ENCODE measurements at places on chromosomes 1 and 21.

- no peak for DNase-seq
Observed at GRCh38 chr1:58305622-58306021, 240.9 kb downstream of the OMA1 start.

DNA sequence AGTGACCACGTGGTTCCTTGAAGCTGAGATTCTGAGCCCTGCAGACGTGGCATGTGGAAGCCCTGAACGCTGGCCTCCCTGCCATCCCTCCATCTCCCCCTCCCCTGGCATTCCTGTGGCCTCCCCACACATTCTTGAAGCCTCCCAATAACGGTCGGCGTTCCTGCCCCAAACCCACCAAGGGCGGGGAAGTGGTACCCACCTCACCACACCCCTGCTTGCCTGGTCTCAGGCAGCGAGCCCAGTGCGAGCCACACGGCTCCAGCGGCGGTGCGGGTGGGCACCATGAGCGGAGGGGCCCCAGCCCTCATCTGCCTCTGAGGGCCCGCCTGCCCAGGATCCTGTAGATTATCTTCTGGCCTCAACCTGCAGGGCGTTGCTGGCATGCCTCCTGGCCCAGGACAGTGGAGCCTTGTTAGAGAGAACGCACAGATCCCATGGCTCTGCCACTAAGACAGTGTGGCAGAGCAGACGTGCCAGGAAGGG is 20.6 kb upstream of the PRELP start:
- DNase-seq, result no peak

DNA sequence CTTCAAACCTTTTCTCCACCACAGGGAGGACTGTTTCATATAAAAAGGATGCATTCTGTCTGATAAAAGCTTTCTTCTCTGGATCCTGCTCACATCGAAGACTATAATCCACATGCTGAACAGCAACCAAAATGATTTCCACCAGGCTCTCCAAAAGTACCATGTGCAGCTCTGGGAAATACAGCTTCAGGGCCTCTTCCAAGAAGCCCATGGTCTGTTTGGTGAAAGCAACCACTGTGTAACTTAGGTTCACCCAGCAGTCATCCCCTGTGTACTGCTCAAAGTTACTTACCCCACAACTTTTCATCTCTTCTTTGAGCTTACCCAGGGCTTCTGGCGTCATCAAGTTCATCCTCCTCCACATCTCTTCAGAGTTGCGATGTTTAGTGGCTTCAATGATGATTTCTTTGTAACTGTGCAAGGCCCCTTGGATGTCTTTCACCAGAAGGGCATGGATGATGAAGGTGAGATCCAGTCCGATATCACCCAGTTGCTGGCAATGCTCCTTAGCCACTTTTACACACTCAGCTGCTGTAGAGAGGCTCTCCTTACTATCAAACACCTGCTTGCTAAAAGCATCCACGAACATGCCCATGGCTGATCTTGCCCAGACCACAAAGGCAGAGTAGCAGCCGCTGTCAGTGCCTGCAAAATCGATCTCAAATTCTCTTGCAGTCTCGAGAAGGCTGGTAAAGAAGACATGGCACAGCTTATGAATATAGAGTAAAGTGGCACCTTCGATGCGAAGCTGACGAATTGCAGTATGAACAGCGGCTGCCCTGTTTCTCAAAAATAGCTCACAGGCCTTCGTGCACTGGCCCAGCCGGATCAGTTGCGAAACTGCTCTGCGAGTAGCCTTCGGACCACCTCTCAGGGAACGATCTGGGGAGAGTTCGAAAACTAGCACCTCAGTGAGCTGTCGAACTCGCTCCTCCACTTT is 1.7 kb downstream of the EXOC8 start:
- no peak for DNase-seq

- no peak for DNase-seq
Observed at GRCh38 chr1:64437453-64437852, 32.5 kb upstream of the CACHD1 start.

GRCh38 chr1:228287541-228288425 is 79.9 kb downstream of the OBSCN start:
- no peak for DNase-seq

DNA sequence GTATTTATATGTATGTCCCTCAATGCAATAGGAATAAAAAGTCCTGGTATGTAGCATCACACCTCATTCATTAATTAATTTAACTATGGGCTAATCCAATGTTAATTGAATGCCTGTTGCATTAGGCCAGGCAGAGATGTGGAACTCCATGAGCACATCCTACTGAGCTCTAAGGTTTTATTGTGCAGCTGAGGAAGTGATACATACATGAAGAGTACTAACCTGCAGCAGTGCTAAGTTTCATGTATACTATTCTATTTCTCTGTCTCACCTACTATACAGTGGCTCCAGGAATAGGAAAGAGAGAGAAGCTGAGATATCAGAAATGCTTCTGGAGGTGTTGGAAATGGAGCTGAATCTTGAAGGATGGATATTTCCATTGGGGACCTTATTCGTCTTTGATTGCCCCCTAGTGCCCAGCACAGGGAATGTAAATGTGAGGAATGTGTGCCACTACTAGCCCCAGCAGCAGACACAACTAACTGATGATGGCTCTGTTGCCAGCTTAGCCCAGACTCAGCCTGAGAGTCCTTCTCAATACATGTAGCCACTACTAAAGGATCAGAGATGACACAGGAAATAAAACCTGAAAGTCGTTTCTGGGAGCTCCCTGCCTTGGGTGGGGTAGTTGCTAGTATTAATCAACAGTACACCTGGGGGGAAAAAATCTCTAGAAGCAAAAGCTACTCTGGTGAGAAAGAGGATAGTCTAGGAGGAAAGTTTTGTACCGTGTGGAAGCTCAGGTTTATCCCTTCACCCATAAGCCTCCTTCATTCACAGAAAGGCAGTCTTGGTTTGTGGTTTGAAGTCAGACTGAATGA is 173.3 kb upstream of the FOXD3 start:
- no peak for DNase-seq

DNA sequence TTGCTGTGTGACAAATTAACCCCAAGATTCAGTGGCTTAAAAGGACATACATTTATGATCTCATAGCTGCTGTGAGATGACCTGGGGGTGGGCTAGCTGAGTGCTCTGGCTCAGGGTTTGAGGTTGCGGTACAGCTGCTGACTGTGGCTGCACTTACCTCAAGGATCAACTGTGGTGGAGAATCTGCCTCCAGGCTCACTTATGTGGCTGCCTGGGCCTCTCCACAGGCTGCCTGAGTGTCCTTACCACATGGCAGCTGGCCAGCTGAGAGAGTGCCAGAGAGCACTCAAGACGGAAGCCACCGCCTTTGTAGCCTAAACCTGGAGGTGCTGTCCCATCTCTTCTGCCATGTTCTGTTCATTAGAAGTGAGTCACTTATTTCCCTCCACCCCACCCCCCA is 5.7 kb downstream of the LRRC71 start:
- DNase-seq, result no peak

- DNase-seq, result no peak
Observed at GRCh38 chr21:43652616-43653015, 6.7 kb downstream of the HSF2BP start.

Measured in activated CD4-positive, alpha-beta T cell treated with anti-CD3 and anti-CD28 coated beads, Interleukin-2, amount 50 U/mL, for 4 hours (primary cell).